ENCODE measurements at places on chromosomes 2 and 18.

- DNase-seq, result no peak
Measured at GRCh38 chr2:182973441-182974352, 64.6 kb downstream of the NCKAP1 start.

GRCh38 chr2:138391946-138392345 is 109.6 kb upstream of the SPOPL start:
- no peak for DNase-seq

- no peak for DNase-seq
Measured at GRCh38 chr2:5696945-5697521, 4.8 kb downstream of the SOX11 start.

DNA sequence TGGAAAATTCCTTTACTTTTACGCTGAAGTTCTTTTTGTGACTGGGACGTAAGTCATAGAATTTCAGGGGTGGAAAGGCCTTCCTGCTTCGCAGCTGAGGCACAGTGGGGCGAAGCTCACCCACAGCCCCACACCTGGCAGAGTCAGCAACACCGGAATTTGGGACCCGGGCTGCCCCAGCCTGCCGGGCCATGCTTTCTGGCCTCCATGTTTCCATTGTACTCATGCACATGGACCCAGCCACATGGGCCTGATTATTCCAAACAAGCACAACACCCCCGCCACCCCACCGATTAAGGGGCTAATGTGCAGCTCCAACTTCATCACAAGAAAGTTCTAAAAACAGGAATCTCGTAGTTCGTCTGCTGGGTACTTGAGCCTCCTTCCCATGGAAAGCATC is 82.5 kb downstream of the CABLES1 start:
- no peak for DNase-seq

GRCh38 chr2:231674587-231675338 is 33.6 kb upstream of the PTMA start:
- DNase-seq, result peak; percentile 83

DNA sequence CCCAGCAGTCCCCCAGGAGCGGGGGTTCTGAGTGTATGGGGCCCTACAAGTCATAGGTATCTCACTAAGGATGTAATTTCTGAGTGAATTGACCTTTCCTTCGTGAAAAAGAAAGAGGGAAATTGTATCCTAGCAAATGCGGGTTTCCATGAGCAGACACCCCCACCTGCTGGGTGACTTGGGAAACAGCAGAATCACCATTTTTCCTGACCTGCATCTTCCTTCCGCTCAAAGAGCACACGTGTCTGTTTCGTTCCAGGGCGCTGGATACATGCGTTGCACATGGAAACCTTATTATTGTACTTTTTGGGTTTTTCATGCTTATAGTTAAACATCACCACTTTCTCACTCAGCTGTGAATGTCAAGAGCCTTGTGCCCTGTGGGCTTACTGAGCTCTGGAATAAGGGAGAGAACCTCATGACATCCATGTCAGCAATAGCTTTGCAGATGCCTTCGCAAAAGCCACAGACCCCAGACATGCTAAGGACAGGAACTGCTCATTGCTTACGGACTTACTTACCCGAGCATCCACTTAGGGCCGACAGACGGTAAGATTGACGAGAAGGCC is 132.8 kb downstream of the TPO start:
- no peak for DNase-seq
